ENCODE measurements at places on chromosomes 2 and 18.

DNA sequence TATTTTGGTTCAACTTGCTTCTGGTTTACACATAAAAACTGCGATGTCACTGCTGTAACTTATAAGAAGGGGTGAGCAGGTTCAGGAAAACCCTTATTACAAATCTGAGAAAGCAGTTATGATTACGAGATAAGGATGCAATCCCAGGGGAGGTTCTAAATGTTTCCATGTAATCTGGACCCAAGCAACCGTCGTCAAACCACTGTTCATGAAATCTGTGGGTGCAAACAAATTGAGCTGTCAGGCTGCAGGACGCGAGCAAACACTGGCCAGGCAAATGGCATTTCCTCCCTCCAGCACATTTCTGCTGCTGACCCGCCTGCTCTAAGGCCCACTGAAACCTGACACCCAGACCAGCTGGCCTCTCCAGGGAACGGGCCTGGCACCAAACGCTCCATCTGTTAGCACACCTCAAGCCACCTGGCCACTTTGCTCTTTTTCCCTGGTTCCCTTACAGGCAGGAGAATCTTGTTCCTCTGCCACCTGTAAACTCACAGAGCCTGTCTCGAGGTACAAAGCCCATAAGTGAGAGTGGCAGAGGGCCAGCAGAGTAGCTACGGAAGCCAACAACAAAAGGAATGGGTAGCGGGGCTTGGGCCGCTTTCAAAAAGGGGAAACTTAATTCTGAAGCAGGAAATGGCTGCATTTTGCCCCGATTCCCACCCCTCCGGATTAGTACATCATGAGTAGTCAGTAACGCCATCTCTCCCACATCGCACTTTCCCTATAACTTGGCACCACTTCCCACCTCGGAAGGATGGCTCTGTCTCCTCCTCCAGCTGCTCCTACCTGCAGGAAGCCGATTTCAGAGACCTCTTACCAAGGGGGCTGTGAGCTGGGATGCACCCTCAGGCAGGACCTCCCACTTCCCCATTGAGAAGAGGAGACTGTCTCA, 26.5 kb downstream of the CRACDL start:
- DNase-seq = no peak

- DNase-seq = no peak
These were observed 272.5 kb downstream of the DSEL start for GRCh38 chr18:67243799-67244587.

- DNase-seq = no peak
These were observed 56.9 kb downstream of the PLA2R1 start for GRCh38 chr2:160005476-160005875.

GRCh38 chr2:229407170-229407569, 136.1 kb upstream of the PID1 start:
- DNase-seq = no peak

DNA sequence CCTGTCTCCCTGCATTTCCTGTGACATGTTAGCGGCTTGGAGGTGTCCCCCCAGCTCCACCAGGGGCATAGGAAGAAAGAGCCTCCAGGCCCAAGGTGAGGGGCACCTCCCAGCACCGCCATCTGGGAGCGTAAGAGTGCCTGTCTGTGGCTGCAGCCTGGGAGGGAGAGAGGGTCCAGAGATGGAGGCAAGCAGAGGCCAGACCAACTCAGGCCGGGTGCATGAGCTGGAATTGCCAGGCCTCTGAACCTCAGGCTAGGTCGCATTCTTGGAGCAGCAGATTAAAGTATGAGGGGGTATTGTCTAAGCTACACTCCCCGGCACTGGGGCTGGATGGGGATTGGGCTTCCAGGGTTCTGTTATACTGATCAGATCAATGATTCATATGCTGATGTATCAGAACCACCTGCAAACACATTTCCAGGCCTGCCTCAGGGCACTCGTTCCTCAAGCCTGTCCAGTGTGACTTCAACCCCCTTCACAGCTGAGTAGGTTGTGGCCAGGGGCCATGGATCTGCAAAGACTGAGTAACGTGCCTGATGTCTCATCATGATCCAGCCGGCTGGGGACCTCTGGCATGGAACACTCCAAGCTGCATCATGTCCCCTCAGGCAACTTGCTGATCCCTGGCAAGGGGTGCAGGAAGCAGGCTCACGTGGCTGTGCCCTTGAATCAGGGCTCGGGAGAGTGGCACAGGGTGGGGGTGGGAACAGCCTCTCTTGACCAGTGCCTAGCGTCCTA, 73.2 kb downstream of the HS1BP3 start:
- no peak for DNase-seq

DNA sequence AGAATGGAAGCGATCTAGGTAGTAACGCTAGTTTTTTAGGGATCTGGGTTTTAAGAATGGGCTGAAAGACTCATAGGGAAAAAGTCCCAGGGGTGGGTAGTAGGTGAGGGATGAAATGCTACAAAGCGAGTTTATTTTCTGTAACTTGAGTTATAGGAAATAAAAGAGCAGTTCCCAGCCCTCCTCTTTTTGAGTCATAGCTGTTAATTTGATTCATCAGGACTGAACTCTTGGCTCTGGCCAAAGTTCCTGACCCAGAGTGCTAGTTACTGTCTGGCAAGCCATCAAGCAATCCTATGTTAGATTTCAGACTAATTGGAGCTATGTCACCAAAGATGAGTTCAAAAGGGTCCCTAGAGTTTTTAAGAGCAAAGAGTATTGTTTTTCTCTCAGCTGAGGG, 17.4 kb upstream of the NOSTRIN start:
- no peak for DNase-seq

GRCh38 chr2:72108121-72108520, 39.5 kb downstream of the CYP26B1 start:
- DNase-seq = no peak

- no peak for DNase-seq
These were observed 78.0 kb downstream of the CRIM1 start for GRCh38 chr2:36433311-36434217.

- no peak for DNase-seq
These were observed 637.6 kb downstream of the ADCYAP1 start for GRCh38 chr18:1542230-1542774.

GRCh38 chr18:64850791-64851190, 701.9 kb upstream of the LINC00305 start:
- DNase-seq = no peak

- DNase-seq = no peak
These were observed 75.2 kb upstream of the CTDP1 start for GRCh38 chr18:79604205-79604912.

DNA sequence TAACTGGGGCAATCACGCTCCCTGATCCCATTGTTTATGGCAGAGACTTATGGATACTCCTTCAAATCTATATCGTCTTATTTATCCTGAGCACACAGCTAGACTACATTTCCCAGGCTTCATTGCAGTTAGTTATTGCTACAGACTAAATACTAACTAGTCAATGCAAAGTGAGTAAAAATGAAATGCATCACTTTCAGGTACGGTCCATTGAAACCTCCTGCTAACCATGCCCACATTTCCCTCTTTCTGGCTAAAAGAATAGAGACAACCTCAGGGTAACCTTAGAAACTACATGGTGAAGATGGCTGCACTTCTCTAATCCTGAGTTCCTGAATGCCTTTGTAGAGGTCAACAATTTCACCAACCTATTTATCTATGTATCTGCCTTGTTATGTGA, 437.4 kb downstream of the EPHA4 start:
- DNase-seq = no peak

- no peak for DNase-seq
These were observed 211.1 kb downstream of the PTPRM start for GRCh38 chr18:7778181-7778580.

- peak; percentile 16 for DNase-seq
These were observed 12.0 kb upstream of the NTSR2 start for GRCh38 chr2:11681722-11682589.

- no peak for DNase-seq
These were observed 135.4 kb downstream of the NBAS start for GRCh38 chr2:15425712-15426111.

DNA sequence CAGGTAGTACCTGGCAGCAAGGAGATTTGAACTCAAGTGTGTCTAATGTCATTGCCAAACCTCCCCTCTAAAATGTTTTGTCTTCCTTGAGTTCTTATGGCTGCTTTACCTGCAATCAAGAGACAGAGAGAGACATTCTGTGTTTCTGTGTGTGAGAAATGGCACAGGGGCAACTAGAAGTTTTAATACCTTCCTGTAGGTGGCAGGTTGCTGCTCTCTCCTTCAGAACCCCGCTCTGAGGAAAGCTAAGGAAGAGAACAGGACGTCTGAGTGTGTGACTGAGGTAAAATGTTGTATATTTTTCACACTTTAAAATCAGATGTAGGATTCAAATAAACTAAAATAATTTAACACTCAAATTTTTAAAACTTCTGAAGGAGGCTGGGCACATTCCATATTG, 19.2 kb downstream of the DTNA start:
- DNase-seq = no peak

DNA sequence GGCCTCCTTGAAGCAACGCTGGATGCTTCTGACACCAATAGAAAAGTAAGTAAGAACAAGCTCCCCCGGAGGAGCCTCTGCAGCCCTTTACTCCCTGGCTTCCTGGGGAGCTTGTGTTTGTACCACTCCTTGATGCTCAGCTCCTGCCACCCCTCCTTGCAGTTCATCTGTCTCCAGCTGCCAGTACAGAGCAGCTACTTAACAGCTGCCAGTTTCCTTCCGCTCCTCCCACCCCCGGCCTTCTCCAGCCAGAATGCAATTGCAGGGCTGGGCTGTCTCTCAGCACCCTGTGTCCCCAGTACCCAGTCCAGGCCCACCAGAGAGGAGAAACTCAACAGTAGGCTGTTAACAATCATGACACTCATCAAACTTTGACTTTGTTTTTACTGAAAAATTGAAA, 109.4 kb downstream of the AOX1 start:
- no peak for DNase-seq

DNA sequence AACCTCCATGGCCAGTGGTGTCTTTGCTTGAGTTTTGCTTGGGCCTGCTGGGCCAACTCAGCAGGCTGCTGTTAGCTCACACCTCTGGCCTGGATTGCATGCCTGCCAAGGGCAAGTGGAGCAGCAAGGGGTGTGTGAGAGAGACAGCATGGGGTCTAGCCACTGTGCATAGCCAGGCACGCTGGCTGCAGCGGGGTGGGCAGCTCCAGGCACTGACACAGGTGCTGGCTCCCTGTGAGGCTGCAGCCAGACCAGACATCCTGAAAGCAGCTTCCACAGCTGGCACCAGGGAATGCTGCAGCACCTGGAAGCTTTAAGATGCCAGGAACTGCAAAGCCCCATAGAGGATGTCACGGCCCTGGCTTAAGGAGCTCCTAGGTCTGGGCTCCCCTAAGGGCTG, 376.4 kb upstream of the VWC2L start:
- no peak for DNase-seq

- no peak for DNase-seq
These were observed 737.4 kb upstream of the SALL3 start for GRCh38 chr18:78242254-78242643.

- DNase-seq = no peak
These were observed 135.0 kb upstream of the RIOK3 start for GRCh38 chr18:23317975-23318675.

GRCh38 chr18:61975526-61976326, 82.9 kb upstream of the RNF152 start:
- DNase-seq = no peak

GRCh38 chr18:43805646-43806194, 528.4 kb upstream of the SYT4 start:
- DNase-seq = no peak

DNA sequence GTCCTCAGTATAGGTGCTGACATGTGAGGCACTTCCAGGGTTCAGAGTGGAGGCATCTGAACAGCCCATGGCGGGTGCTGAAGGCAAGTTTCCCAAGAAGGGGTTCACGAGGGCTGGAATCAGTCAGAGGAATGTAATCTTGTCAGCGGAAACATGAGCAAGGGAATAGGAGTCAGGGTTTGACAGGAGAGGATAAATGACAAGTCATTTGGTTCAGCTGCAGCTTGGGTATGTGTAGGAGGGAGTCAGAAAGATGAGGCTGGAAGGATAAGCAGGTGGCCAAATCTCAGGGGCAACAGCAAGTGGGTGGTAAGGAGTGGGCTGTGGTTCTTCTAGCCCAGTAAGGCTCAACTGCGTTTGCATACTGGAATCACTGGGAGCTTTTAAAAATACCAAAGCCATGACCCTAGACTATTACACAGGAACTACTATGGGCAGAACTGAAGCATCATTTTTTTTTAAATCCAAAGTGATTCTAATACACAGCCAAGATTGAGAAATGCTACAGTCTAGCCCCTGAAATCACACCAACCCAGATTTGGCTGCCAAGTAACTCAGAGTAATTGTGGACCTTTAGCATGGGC, 41.8 kb upstream of the NAB1 start:
- no peak for DNase-seq

- DNase-seq = no peak
These were observed 102.0 kb upstream of the PPP1CB start for GRCh38 chr2:28649481-28650265.

Data from activated gamma-delta T cell treated with Interleukin-2 at 50 U/mL for 16 hours (primary cell).